Stimulated activated CD4-positive, alpha-beta T cell treated with anti-CD3 and anti-CD28 coated beads, Interleukin-2, amount 100 ng/mL, for 4 hours (primary cell): ENCODE measurements at places on chromosomes 5 and 9.

- no peak for DNase-seq
These were observed 356.3 kb downstream of the MAT2B start for GRCh38 chr5:163861670-163862069.

- DNase-seq: no peak
These were observed 166.6 kb downstream of the ROR2 start for GRCh38 chr9:91783411-91783810.

GRCh38 chr9:130446101-130446861 is 1.5 kb downstream of the ASS1 start:
- DNase-seq: no peak

DNA sequence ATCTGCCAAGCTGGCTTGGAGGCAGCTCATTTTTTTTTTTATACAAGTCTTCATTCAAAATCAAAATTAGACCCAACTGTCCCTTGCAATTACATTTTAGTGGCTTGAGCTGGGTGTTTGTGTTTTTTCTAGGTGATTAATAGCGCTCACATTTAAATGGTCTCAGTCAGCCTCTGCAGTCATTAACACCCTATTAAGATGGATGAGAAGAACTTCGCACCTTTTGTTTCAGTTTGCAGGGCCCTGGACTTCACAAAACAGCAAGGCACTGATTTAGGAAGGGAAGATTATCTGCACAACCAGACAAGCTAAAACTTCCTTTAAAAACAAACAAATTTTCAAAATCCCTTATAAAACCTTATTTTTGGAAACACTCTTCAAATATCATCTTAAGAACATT is 374.8 kb downstream of the EFNA5 start:
- no peak for DNase-seq

DNA sequence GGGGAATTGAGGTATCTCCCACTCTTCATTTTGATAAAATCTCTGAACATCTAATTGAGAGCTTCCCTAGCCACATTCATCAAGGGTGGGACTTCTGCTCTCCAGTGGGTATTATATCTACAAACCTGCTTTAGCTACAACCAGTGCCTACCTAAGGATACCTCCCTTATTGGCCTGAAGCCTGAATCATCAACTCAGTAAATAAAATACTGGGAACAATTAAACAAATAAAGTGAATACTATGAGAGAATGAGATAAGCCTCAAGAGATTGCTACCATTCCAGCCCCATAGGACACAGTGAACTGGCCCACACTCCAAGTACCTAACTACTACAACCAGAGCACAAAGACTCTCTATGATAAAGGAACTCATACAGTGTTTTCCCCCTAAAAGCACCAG is 47.4 kb upstream of the IL12B start:
- no peak for DNase-seq

GRCh38 chr9:116191576-116192415 is 38.2 kb downstream of the PAPPA start:
- no peak for DNase-seq

GRCh38 chr5:94461131-94461530 is 157.3 kb downstream of the KIAA0825 start:
- DNase-seq: no peak

DNA sequence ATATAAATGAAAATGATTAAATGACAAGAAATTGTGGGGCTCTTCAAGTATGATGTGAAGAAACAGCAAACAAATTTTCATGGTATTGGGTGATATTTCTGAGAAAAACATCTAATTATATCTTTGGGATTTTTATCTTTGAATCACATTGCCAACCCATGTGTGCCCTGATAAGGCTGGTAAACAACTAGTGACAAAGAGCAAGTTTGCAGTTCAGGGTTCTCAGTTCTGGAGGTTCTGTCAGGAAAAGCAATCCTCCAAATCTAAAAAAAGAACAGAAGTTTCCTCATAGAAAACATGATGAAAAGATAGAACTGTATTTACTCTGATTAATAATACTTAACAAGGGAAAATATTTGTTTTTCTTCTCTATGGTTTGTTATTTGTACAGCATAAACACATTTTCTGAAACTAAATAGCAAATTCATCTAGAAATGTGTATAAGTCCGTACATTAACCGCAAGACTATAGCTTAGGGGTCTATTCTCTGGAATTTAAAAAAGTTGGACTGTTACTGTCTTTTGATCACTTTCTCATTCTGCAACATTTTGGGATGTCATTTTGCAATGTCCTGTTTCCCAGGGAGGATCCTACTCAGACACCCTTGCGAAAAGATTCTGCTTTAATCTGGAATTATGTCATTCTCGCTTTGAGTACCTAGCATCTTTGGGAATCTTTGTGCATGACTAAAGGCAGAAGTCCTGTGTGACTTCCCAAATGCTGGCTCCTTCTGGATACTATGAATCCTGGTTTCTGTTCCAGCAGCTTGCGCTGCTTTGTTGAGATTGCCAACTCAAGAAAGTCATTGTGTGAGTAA is 308.5 kb downstream of the ADGRV1 start:
- DNase-seq: no peak

- DNase-seq: no peak
These were observed 8.8 kb downstream of the MPDZ start for GRCh38 chr9:13270734-13271133.

DNA sequence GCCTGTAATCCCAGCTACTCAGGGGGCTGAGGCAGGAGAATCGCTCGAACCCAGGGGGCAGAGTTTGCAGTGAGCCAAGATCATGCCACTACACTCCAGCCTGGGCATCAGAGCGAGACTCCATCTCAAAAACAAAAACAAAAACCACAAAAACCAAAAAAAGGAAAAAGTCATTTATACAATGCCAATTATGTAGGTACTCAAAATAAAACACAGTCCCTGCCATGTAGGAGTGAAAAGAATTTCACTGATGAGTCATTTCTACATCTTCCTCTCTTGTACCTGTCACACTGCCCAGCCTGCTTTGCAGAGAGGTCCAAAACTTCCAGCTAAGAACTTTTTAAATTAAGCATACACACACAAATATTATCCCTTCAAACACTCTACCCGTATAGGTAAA is 215.8 kb downstream of the EPB41L4A start:
- DNase-seq: no peak

DNA sequence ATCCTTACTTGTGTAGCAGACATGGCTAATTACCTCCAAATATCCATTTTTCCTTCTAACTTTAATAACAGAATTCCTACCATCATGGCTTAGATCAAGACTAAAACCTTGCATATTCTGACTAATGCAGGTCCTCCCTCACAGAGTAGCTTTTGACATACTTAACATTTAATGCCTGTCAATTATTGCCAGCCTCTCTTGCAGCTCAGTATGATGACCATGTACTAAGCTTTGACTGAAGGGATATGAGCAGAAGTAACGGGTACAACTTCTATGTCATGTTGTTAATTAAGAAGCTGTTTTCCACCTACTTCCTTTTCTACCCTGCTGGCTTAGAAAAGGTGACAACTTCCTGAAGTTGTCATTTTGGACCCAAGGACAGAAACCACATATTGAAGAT is 533.4 kb downstream of the PSAT1 start:
- DNase-seq: no peak

GRCh38 chr5:34843497-34843896 is 4.5 kb downstream of the TTC23L start:
- no peak for DNase-seq

- no peak for DNase-seq
These were observed 1.7 kb downstream of the MBLAC2 start for GRCh38 chr5:90472783-90473395.

DNA sequence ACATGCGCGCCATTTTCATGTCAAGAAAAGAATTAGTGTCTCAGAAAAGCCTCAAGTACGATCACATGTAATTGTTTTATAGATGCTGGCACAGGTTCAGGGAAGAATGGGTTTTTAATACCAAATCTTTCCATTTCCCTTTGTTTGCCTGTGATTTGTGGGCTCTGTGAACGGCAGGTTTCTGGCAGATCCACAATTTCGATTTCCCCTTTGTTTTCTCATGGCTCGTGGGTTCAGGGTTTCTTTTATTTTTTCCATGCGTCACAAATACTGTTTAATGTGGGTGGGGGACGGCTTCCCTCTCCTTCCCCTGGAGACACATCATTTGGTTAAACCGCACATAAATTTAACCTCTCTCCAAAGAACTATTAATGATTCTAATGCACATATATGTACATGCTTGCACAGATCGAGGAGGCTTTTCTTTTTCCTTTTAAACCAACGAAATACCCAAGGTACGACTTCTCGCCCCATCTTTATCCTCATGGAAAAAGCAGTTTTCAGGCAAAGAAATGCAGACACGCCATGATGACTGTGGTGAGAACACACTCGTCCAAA is 195.9 kb downstream of the SLIT3 start:
- DNase-seq: no peak

- DNase-seq: no peak
These were observed 41.2 kb upstream of the IPPK start for GRCh38 chr9:92711146-92711545.

DNA sequence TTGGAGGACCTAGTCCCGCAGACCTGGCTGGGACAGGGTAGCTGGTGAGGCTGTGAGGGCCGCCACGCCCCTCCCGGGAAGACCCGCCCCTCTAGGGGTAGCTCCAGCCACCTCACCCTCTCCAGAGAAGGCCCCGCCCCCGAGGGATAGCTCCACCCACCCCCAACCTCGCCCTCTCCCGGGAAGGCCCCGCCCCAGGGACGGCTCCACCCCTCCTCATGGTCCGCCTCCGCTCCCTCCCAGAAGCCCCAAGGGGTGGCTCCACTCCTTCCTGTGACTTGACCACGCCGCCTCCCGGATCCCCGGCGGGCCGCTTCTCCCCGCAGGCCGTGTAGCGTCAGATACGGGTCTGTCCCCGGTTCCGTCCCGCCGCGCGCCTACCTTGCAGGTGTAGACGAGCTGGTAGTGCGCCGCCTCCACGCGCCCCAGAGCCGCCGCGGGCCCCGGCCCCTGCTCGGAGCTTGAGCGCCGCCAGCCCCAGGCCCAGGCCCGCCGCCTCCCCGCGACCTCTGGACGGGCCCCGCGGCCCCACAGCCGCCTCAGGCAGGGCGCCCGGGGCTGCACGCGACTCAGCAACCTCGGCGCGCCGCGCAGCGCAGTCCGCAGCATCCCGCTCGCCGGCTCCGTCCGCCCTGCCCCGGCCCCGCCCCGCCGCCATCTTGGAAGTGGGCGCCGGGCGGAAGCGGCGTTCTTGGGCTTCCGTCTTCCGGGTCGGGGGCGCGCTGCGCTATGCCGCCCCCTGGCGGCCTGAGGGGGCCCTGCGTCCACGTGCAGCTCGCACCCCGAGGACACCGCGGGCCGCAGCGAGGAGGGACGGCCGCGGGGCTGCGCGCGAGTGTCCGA is at the start of gene DNLZ:
DNLZ (minus strand) TSS at position 639 of the 843 bp plus-strand sequence; CDS start at position 609, 30 bp downstream.
- peak; percentile 94 for DNase-seq

DNA sequence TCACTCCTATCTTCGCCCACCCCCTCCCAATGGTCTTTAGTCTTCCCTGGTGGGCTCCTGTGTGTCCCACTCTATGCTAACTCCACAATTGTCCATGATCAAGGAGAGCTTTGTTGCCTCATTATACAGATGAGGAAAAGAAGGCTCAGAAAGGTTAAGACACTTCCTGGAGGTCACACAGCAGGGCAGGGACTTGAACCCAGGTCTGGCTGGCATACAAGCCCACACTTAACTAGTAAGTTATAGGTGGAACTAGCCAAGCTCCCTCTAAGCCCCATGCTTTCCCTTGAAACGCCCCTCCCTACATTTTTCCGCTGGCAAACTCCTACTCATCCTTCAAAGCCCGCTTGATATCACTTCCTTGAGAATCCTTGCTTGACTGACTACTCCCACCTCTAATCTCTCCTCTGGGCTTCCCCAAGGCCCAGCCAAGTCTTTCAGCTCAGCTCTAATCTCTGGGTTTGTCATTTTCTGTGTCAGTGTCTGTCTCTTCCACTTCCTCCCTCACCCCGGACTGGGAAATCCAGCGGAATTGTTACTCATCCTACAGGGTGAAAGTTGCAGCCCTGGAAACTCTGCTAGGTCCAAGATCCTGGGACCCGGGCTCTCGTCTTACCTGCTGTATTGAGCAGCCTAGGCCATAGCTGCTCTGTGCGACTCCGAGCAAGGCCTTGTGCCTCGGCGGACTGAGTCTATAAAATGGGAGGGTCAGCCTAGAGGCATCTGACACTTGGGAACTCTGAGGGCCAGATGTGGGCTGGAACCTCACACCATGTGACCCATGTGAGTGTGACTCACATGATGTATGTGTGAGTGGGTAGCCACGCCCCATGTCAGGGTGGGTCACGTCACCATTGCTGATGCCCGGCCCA is 144.5 kb downstream of the GAPVD1 start:
- DNase-seq: no peak

DNA sequence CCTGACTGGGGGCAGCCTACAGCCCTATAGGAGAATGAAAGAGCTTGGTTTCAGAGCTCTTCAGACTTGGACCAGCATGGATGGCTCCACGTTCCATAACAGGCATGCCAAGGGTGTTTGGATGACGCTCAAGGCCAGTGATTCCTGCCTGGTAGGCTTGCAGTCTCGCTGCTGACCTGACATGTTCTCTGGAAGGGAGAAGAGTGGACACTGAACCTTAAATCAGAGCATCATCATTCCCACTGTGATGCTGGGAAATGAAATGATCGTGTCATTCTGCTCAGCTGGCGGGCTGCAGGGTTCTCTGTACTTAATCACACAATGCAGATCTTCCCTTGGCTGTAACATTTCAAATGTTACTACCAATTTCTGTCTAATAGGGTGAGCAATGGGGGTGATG is 57.0 kb downstream of the CFAP90 start:
- no peak for DNase-seq

- no peak for DNase-seq
These were observed 145.1 kb upstream of the SMIM23 start for GRCh38 chr5:171640480-171640879.

- DNase-seq: no peak
These were observed 1.2 kb downstream of the FOXB2 start for GRCh38 chr9:77020413-77021290.

- no peak for DNase-seq
These were observed 274.8 kb downstream of the DOCK8 start for GRCh38 chr9:489198-490197.

- DNase-seq: no peak
These were observed 2023.0 kb upstream of the CDH9 start for GRCh38 chr5:29061381-29061780.

DNA sequence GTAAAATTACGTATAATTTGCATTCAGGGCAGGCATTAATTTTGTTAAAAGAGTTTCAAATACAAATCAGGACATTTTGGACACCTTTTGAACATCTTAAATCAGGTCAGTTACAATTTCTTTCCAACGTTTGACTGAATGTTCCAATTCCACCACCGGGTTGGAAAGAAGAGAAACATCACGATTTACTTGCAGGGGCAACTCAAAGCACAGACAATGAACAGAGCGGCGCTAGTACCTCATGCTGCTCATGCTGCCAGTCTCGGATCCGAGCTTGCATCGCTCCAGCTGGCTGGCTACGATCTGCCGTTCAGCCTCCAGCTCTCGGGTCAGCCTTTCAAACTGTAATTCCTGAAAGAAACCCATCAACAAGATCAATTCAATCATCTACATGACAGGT is 339.5 kb downstream of the CTNND2 start:
- no peak for DNase-seq
